NCI-H460 (cell line): ENCODE measurements at places on chromosomes 4 and X.

GRCh38 chr4:146435962-146436361 is 85.8 kb downstream of the SLC10A7 start:
- no peak for DNase-seq

DNA sequence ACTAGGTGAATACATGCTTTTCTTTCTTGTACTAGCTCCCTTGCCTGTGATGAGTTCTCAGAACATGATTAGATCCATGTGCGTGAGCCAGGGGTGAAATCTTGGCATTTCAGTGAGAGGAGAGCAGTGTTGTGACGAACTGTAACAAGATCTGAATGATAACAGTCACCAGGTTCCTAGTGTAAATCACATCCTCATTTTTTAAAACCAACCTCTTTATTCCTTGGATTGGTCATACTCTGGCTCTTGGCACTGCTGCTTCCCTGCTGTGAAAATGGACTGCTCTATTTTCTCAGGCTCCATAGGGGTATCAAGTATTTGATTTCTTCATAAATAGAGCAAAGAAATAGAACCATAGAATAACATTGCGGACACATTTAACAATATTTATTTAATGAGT is 206.3 kb downstream of the SLC4A4 start:
- DNase-seq, result no peak

DNA sequence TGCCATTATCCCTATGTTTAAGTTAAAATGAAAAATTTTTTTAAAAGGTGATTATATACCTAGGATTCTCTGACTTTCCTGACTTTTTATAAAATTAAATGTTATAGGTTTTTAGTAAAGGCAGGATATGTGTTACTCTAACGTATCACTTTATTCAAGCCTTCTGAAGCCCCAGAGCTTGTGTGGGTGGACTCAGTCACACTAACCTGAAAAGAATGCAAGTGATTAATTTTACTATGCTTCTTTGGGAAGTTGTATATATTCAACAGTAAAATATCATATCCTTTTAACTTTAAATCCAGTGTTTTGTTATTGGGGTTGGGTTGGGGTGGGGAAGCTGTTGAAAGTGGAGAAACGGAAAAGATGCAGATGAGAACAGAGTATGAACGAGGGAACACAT is 22.8 kb downstream of the PDLIM3 start:
- DNase-seq, result no peak

GRCh38 chr4:3724319-3725231 is 41.6 kb upstream of the ADRA2C start:
- DNase-seq, result no peak

GRCh38 chr4:37388681-37389365 is 144.3 kb downstream of the NWD2 start:
- no peak for DNase-seq

DNA sequence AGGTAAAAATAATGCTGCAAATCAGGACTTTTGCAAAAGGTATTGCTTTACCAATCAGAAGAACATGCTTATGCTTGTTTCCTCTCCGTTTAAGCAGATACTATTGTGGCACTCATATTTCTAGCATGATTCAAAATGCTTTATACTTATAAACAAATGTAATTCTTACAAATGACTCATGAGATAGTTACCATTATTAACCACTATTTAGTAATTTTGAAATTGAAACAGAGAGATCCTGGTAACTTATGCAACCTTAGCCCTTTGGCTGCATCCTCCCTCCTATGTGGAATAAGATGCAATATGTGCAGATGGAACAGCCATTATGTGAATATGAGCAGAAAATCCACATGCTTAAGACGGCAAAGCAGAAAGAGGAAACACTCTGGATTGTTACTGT is 164.7 kb downstream of the PCDH18 start:
- DNase-seq, result no peak
